CD4-positive, alpha-beta T cell treated with Interleukin-21 for 1 hour (primary cell): ENCODE measurements at places on chromosomes 13 and 19.

DNA sequence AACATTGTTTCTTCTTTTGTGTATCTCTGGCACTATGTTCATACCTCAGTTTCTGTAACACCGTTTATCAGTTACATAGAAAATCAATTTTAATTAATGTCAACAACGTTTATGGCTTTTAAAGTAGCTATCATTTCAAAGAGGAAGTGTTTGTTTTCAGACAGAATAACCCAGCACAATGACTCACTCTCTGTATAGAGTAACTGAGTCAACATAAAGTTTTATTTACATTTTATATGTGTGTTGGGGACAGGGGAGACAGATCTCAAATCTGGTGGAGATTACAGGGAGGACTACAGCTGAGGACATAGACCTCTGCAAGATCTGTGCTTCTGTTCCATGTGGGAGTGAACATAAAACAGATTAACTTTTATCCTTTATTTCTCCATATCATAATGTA lies 2590.1 kb downstream of the PCDH9 start:
- DNase-seq = no peak

DNA sequence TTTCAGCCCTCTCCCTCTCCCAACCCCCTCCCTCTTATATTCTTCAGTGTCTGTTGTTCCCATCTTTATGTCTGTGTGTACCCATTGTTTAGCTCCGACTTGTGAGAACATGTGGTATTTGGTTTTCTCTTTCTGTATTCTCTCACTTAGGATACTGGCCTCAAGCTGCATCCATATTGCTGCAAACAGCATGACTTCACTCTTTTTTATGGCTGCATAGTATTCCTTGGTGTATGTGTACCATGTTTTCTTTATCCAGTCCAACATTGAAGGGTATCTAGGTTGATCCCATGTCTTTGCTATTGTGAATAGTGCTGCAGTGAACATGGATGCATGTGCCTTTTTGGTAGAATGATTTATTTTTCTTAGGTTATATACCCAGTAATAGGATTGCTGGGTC lies 17.8 kb downstream of the NHLRC3 start:
- DNase-seq = no peak

GRCh38 chr13:28432816-28433560 lies 61.9 kb downstream of the FLT1 start:
- no peak for DNase-seq

DNA sequence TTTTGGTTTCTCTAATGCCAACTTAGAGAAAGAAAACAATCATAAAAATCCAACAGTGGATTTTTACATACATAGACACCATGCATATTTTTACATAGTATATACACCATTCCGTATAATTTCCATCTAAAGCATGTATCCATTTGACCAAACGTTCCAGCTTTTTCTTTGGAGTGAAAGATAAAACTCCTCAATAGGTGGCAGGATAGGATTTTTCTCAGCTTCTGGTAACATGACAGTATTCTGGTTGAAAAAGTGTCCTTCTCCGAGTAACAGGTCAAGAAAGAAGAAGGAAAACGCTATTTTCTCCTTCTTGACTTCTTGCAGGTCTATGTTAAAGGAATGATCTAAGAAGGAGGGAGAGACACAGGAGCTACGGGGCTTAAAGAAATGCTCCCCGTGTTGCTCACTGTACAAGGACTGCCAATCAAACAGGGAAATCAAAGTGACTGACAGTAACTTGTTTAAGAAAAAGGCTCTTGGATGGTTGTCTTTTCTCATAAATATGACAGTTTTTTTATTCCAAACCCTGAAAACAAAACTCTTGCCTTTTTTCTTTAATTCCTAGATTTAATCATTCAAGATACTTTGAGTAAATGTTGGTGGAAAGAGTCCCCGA lies 11.5 kb downstream of the FLT1 start:
- no peak for DNase-seq
